ENCODE measurements at places on chromosomes 2 and 18.

DNA sequence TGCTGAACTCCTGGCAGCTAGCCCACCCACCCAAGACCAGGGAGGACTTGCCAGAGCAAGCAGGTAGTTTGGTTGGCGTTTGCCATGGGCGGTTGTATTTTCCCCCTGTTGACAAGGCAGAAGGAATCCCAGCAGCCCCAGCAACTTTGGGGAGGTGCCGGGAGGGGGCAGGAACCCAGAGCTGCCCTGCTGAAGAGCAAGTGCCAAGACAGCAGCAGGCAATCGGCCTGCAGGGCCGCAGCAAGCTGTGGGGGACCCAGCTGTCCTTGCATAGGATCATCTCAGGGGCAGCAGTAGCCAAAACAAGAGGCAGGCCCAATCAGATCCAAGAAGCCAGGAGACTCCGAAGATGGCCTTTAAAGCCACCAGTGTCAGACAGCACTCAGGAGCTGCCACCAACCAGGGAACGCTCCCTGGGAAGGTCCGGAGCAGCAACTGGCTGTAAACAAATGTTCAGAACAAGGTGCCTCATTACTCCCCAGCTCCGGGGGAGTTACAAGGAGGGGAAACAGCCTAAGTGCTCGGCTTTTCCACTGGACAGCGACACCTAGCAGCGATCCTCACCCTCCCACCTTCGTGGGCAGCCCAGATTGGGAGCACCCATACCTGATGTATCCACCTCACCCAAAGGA lies 2.1 kb downstream of the ST8SIA5 start:
- DNase-seq: no peak
- H3K36me3 ChIP-seq: no peaks in the 10 kb centered on the region
- peaks cover 13% of the 10 kb centered on the region for H3K4me1 ChIP-seq

GRCh38 chr18:5419030-5419429 lies 123.5 kb upstream of the ZBTB14 start:
- no peak for DNase-seq
- no peak overlapping the region for H3K27ac ChIP-seq
- peaks cover 3% of the 10 kb centered on the region for H3K27me3 ChIP-seq

GRCh38 chr2:173353556-173353955 lies 1.1 kb upstream of the CDCA7 start:
- peaks cover 30% of the 10 kb centered on the region for H3K4me1 ChIP-seq
- H3K4me3 ChIP-seq: peak overlapping the region; percentile 86
- H3K36me3 ChIP-seq: peaks cover 22% of the 10 kb centered on the region
- DNase-seq: no peak

GRCh38 chr18:55236150-55236931 lies 277.1 kb upstream of the CCDC68 start:
- no peak for DNase-seq
- H3K27ac ChIP-seq: no peak overlapping the region
- no peak overlapping the region for H3K4me3 ChIP-seq
- H3K27me3 ChIP-seq: no peaks in the 10 kb centered on the region

DNA sequence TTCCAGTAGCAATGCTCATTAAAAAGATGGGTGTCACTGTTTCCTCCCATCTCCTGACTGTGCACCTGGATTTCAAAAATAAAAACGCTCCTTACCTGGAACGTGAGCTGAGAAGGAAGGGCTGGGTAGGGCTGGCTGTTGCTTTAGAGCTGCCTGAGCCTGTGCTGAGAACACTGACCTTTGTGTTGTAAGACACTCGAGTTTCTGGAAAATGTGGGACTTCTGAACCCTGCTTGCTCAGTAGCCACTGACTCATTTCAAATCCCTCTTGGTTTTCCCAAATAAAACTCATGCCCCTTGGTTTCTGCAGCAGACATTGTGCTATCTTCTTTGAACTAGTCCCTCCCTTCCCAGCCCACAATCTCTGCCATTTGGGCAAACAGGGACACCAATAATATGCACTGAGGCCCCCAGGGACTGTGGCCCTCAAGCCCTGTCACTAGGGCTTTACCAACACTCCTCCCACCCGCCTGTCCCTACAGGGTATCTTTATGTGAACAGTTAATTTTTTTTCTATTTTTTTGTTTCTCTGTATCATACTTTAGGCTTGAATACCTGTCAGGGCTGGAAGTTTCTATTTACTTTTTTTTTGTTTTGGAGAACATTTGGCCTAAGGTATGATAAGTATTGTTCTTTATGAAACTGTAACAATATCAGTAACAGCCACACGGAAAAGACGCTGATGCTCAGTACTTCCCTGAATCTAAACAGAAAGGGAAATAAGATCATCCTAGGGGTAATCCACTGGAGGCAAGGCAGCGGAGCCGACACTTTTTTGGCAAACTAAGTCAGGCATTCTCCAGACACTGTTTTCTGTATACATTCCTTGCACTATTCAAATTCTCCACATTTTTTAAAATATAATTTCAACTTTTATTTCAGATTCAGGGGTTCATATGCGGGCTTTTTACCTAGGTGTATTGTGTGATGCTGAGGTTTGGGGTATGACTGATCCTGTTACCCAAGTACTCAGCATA lies 280.2 kb downstream of the STK39 start:
- no peak overlapping the region for H3K27ac ChIP-seq
- DNase-seq: no peak
- H3K4me3 ChIP-seq: no peak overlapping the region
- peaks cover 7% of the 10 kb centered on the region for H3K4me1 ChIP-seq

DNA sequence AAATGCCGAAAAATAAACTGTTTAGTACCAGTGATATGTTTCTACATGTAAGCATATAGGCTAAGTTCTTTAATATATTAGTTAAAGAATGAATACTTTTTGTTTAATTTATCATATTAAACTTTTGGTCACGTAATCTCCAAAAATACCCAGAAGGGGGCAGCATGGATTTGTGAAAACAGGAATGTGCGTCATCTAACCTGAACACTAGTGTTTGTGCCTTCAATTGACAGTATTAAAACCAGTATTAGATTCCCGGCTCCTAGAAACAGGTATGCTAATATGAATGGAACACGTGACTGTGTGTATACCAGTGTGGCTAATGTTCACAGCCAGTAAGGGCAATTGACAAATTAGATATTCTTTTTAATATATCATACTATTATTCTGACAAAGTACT lies 51.8 kb downstream of the WDR7 start:
- H3K27me3 ChIP-seq: no peaks in the 10 kb centered on the region
- no peaks in the 10 kb centered on the region for H3K4me1 ChIP-seq
- H3K4me3 ChIP-seq: no peak overlapping the region
- peak; percentile 14 for DNase-seq
- peaks cover 3% of the 10 kb centered on the region for H3K36me3 ChIP-seq

DNA sequence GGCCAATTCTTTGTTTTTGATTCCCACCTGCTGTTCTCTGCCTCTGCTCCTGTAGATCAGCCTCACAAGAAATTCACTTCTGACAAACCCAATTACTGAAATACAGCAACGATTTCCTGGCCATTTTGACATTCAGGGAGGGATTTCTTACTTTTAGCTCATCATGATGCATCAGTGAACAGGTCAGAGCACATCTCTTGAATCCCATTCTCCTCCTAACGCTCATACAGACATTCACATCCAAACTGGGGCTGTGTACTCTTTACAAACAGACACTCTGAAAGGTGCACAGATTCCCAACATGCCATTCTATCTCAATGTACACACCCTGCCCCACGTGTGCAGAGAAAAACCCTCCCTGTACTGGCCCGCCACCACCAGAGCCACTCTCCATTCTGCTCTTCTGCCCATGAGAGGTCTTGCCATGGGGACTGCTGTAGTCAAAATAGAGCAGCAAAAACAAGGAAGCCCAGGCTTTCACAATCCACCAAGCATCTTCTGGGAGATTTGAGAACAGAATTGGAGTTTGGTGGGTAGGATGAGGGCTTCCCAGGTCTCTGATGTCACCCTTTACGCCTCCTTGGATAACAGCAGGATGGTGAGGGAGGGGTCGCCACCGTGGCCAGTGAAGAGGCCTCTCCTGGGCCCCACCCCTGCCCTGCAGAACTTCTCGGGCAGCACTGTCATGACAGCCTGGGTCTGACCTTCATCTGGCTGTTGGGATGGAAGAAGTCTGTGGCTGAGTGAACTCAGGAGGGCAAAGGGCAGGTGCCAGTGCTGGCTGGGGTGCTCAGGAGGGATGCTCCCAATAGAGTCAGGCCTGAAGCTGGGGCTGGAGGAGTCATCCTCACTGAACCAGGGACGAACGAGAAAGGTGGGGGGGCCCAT lies 41.9 kb upstream of the ZFP36L2 start:
- H3K36me3 ChIP-seq: peaks cover 11% of the 10 kb centered on the region
- DNase-seq: no peak
- no peak overlapping the region for H3K27ac ChIP-seq
- no peaks in the 10 kb centered on the region for H3K27me3 ChIP-seq
- peaks cover 15% of the 10 kb centered on the region for H3K4me1 ChIP-seq

DNA sequence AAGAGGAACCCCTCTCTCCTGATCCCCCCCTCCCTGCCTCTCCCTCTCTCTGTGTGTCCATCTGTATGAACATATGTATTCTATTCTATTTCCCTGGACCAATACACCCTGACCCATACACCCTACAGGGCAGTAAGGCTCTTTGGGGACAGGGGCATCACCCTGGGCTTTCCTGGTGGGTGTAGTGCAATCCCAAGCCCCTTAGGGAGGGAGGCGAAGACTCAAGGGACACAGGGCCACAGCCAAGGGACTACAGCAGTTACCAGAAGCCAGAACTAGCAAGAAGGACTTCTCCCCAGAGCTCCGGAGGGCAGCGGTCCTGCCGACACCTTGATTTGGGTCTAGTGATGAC lies 214.2 kb upstream of the RAB6C start:
- no peak overlapping the region for H3K4me3 ChIP-seq
- DNase-seq: no peak
- H3K4me1 ChIP-seq: no peaks in the 10 kb centered on the region
- no peaks in the 10 kb centered on the region for H3K36me3 ChIP-seq
- no peaks in the 10 kb centered on the region for H3K27me3 ChIP-seq

DNA sequence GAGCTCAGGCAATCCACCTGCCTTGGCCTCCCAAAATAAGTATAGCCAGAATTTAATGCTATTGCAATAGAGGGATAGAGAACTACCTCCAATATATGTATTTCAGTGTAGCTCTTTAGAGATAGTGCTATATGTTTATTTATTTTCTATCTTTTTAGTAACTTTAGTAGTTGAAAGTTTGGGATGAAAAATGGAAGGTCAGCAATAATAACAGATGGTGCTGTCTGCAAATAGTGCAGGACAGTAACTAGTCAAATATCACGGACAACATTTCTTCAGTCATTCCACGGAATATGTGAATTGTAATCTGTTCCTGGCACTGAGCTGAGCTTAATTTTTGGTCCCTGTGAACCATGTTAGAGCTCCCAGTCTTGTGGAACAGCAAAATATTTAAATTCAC lies 43.2 kb upstream of the GULP1 start:
- no peaks in the 10 kb centered on the region for H3K36me3 ChIP-seq
- H3K27ac ChIP-seq: no peak overlapping the region
- no peak for DNase-seq
- H3K4me3 ChIP-seq: no peak overlapping the region

DNA sequence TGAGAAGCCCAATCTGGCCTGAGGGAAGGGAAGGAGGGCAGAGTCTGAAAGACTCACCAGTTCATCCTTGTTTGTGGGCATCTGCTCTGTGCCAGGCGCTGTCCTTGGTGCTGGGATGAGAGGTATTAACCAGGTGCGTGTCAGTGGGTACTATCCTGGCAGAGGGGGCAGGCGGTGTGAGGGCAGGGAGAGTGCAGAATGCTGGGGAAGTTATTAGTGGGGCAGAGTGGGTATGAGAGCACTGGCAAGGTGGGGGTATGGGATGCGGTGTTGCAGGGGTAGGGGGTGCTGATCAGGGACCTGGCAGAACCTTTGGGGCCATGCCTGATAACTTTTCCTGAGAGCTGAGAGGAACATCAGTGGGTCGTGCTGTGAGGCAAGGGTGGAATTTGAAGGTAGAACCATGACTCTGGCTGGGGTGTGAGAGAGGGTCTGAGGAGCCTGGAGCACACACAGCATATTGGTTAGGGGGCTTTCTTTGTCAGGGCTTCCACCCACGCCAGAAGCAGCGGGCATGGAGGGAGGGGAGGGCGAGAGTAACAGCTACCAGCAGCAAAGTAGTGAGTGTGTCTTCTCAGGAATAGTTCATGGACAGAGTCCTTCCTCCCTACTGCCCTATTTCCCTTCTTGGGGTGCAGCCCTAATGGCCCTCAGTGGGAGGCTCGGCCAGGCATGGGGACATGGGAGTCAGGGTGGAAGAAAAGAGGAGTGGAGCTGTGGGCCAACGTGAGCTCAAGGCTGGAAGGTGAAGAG lies 290.7 kb downstream of the CYP26B1 start:
- H3K36me3 ChIP-seq: no peaks in the 10 kb centered on the region
- H3K27me3 ChIP-seq: no peaks in the 10 kb centered on the region
- DNase-seq: peak; percentile 8
- no peak overlapping the region for H3K27ac ChIP-seq
- H3K4me3 ChIP-seq: no peak overlapping the region
